ENCODE measurements at places on chromosomes 13 and 19.
A peak's percentile ranks its signal among the peaks of the same experiment; 100 is the strongest.

GRCh38 chr19:2330632-2331284 is 2.3 kb downstream of the SPPL2B start:
- DNase-seq = no peak

- peak; percentile 76 for DNase-seq
Measured at GRCh38 chr19:50328224-50328872, 829 bp downstream of the KCNC3 start.

- no peak for DNase-seq
Measured at GRCh38 chr19:46482631-46483030, 11.3 kb upstream of the PNMA8A start.

- DNase-seq = no peak
Measured at GRCh38 chr13:80047406-80047805, 293.5 kb downstream of the SPRY2 start.

DNA sequence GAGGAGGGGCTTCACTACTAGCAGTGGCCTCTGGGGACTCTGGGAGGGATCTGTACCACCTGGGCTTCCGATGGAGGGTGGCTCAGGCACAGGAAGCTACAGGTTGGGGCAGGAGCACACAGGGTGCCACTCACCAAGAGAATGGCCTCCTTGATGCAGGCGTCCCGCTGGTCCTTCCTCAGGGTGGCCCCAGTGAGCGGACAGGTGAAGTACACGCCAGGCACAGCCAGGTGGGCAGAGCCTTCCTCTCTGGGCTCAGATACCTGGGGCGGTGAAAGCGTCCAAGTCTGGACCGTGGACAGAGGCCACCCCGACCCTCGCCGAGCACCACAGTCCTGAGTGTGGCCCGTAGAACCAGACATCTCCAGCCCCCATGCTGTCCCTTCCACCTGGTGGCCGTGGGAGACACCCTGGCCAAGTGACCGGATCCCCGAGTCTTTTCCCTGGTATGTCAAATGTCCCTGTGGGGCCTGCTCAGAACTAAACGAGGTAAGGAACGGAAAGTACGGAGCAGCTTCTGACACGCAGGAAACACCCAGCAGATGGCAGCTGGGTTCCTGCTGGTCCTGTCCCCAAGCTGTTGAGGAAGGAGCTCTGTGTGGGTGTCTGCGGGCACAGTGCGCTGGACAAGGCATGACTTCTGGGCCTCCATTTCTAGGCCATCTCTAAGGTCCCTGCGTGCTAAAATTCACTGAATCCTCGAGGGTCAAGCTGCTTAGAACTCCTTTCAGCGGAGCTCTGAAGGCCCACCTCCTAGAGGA is 5.2 kb downstream of the UBXN6 start:
- DNase-seq = no peak

DNA sequence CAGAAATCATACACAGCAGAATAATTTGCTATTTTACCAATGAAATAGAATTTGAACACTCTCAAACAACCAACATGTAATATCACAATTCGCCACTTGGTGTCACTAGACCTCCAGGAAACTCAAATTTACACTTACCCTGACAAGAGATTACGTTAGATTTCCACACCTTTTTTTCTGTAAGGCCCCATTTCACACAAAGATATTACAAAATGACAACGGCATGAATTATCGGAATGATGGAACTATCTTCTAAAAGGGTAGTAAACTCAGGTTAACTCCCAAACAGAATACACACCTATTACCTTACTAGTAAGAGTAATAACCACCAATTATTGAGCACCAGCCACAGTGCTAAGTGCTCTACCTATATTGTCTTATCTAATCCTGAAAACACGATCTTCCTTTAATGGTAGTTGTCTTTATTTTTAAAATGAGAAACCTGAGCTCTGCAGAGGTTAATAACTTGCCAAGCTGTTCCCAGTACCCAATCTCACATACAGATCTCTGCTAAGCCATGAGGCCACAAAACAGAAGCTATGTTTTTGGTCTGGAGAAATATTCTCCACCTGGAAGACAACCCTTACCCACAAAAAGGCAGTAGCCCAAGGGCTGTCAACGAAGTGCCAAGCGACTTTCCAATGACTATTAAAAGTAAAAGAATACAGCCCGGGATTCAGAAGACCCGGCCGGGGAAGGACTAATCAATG is 152.4 kb downstream of the DCLK1 start:
- peak; percentile 62 for DNase-seq

DNA sequence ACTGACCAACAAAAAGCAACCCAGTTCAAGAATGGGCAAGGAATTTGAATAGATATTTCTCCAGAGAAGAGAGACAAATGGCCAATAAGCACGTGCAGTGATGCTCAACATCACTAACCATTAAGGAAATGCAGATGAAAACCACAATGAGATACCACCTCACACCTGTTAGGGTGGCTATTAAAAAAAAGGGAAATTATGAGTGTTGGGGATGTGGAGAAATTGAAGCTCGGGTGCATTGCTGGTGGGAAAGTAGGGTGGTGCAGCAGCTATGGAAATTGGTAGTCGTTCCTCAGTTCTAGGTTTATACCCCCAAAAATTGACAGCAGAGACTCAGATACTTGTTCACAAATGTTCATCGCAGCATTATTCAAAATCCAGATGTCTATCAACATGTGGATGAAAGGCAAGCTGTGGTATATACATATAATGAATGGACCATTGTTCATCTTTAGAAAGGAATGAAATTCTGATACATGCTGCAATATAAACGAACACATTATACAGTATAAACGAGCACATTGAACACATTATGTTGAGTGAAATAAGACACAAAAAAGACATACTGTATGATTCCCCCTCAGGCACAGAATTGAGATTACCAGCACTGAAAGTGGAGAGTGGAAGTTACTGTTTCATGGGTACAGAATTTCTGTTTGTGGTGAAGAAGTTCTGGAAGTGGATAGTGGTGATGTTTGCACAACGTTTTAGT is 927 bp downstream of the CHAMP1 start:
- DNase-seq = peak; percentile 41
